ENCODE measurements at places on chromosomes 7 and 10.

GRCh38 chr10:51786684-51787035, 87.3 kb upstream of the CSTF2T start:
- DNase-seq: no peak

- DNase-seq: no peak
These were observed 64.9 kb downstream of the CFAP46 start for GRCh38 chr10:132877473-132877872.

GRCh38 chr7:128435327-128435686, 20.4 kb upstream of the HILPDA start:
- no peak for DNase-seq

DNA sequence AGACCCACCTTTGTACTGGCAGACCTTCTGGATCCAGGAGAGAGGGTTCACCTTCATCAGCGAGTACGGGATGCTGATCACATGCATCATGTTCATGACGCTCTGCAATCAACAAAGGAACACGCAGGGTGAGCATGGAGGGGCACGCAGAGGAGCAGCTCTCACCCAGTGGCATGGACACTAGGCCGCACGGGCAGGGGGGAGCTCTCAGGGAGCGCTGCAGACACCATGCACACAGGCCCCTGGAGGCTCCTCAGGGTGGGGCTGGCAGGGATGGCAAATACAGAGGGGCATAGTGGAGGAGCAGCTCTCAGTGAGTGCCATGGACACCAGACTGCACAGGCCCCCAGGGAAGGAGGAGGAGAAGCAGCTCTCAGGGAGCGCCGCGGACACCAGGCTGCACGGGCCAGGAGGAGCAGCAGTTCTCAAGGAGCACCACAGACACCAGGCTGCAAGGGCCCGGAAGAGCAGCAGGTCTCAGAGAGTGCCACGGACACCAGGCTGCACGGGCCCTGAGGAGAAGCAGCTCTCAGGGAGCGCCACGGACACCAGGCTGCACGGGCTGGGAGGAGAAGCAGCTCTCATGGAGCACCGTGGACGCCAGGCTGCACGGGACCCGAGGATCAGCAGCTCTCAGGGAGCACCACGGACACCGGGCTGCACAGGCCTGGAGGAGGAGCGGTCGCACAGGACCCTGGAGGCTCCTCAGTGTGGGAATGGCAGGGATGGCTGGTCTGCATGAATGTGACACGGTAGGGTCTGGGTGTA, 249.5 kb downstream of the ZMYND11 start:
- DNase-seq: no peak

- no peak for DNase-seq
These were observed 108.0 kb downstream of the SH3PXD2A start for GRCh38 chr10:103747193-103747865.

GRCh38 chr10:129280908-129281586, 186.0 kb upstream of the MGMT start:
- DNase-seq: no peak

GRCh38 chr7:25084821-25085220, 40.2 kb downstream of the CYCS start:
- no peak for DNase-seq

DNA sequence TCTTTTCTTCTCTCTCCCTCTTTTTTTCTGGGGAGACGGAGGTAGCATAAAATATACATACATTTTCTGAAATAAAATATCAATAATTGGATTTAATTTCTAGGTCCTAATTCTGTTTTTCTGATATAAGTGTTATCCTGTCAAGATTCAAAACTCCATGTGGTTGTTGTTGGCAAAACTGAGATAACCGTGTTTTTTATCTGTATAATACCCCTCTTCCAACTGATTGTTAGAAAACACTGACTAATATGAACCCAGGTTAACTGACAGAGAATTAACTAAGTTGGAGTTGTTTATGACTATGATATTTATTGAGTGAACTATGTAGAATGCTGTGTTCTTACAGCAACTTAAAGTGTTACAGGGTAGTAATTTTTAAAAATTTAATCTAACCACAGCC, 236.5 kb upstream of the KAT6B start:
- DNase-seq: no peak

DNA sequence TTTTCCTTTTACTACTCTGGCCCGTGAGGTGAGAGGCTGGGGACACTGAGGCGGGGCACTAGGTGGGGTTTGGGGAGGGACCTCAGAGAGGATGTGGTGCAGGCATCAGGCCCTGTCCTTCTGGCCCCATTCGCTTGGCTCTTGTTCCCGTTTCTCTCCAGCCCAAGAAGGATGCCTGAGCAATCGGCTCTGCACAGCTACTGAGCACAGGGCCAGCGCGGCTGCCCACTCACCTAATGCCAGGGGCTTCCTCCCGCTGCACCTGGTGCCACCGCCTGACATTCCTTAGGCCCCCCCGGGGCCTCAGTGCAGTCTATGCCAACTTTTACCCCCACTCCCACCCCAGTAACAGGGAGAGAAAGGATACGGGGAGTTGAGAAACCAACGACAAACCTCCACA, 12.5 kb downstream of the EMX2 start:
- DNase-seq: no peak

GRCh38 chr10:17216217-17216900, 11.7 kb upstream of the VIM start:
- DNase-seq: peak; percentile 98

GRCh38 chr7:138468244-138469123, 8.4 kb downstream of the TRIM24 start:
- no peak for DNase-seq

- no peak for DNase-seq
These were observed 13.9 kb downstream of the ZRANB1 start for GRCh38 chr10:124955868-124956267.

GRCh38 chr7:100065452-100066186, 15.9 kb downstream of the ZNF3 start:
- peak; percentile 74 for DNase-seq

- DNase-seq: peak; percentile 21
These were observed 31.7 kb upstream of the ASL start for GRCh38 chr7:66043681-66044497.
